ENCODE measurements at places on chromosomes 2 and 18.

DNA sequence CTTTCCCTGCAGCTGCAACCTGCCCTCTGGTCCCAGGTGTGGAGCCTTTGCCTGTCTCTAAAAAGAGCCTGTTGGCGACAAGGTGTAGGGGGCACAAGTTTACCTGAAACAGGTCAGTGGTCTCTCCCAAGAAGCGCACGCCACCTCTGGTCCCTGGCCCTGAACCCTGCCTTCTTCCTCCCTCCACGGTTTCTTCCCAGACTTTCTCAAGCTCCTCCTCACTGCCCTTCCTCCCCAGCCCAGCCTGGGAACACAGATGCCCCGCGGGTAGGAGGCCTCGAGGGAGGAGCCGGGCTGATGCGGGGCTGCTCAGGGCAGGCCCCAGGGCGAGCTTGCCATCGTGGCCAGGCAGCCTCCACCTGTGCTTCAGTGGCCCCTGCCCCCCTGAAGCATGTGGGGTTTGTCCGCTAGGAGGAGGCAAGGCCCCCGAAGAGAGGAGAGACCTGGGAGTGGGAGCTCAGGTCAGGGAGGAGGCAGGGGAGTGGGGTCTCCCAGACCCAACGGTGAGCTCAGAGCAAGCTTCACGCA is 89.5 kb downstream of the SMAD7 start:
- no peak for DNase-seq

GRCh38 chr2:172092716-172093415 is 7.6 kb downstream of the DLX1 start:
- DNase-seq: no peak

DNA sequence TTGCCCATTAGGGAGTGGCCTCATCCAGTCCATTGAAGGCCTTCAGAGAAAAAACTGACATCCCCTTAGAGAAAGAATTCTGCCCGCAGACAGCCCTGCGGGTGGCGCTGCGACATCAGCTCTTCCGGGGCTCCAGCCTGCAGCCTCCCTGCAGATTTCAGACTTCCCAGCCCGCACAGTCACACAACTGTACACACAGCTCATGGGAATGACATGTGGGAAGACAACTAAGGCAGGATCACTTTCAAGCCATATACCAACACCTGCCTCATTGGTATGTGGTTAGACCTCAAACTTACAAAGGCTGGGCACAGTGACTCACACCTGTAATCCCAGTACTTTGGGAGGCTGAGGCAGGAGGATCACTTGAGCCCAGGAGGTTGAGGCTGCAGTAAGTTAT is 24.8 kb upstream of the TUBB6 start:
- DNase-seq: no peak

DNA sequence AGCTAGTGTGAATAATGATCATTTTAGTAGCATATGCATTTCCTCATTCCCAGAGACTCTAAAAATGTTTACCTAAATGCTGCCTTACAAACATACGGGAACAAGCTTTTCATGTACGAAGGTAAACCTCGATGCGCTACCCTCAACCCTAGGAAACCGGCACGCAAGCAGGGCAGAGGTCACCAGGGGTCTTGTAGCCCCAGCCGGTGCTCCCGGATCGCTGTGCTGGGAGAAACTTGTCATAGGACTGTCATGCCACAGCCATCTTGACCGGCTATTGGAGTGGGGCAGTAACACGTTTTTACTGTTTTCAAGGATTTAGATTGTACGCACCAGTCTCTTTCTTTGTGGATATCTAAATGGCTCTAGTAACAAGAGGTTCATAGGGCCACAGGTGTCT is 34.8 kb upstream of the NFATC1 start:
- DNase-seq: no peak

DNA sequence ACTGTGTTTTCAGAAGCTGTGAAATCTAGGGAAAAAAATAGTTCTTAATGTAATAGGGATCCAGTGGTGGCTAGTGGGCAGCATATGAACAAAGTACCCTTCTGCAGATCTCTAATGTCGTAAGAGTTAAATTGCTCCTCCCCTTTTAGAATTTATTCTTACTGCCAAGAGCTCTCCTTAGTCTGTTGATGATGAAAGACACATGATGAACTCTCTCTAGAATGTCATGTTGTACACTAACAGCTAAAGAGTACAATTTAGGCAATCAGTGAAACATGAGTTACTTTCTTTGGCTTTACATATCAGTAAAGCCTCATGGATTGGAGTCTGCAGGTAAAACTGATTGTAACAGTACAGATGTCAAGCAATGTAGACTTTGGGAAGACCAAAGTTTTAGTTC is 84.2 kb downstream of the SLC39A10 start:
- DNase-seq: no peak

- DNase-seq: no peak
Observed at GRCh38 chr2:224572338-224572737, 12.8 kb downstream of the CUL3 start.

DNA sequence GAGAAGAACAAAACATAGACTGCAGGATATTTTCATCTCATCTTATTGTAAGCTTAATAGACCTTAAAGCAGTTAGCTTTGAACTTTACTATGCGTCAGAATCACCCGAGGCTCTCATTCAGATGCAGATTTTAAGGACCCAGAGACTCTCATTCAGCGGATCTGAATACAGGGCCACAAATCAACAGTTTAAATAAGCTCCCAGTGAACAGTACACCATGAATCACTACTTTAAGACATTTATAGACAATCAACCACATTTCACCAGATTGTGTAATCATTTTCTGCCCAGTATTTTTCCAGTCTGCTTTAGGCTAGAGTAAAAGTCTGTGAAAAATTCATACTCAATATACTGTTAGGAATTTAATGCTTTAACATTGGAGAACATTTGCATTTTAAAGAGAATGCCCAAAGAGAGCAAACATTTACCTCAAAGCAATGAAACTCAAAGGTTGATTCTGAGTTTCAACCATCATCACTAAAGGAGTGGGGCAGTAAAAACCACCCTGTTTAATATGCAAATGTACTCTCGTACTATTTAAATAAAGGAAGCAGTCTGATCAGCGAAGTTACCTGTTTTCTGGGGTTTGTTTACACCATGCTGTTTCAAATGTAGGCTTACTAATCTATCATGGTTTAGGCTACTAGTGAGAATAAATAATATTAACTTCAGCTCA is 11.0 kb upstream of the ALPK2 start:
- DNase-seq: no peak

GRCh38 chr18:24157855-24158254 is 19.0 kb downstream of the CABYR start:
- no peak for DNase-seq

DNA sequence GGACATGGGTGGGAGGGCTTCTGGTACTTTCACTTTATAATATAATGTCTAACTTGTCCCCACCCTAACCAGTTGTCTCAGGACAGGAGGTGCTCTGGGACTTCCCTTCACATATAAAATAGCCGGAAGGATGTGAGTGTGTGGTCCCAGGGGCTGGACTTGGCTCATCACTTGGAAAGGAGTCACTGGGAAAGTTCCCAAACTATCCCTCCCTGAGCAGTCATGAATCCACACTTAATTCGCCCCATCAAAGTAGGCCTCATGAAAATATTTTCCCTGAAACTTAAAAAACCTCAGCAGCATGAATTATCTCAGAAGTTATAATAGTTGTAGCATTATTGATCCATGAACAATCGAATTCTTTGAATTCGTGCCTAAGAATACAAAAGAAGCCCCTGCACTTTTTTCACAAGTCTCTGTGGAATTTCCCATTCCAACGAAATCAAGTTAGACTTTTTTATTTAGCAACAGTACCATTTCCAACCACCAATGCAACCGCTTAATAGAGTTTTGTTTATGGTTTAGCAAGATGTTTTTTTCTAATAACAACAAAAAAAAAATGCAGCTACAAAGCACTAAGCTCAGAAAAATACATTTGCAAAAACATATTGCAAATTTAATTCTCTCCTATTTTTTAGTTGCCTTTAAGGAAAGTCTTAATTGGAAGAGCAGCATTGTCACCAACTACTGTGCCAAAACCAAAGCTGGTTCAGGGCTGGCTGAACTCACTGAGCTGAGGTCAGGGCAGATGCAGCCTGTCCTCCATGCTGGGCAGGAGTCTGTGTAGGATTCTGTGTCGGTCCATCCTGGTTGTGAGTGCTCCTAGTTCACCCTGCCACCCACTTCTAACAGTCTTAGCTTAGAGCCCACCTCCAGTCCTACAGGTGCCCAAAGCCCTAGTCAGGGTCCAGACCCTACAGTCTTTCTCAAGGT is 68.8 kb upstream of the SPTBN1 start:
- no peak for DNase-seq

Data from activated T-cell treated with anti-CD3 and anti-CD28 coated beads for 1 hour (primary cell).